CD4-positive, alpha-beta T cell treated with Interferon alpha-2 for 1 hour (primary cell): ENCODE measurements at places on chromosomes 5 and 9.

- no peak for DNase-seq
These were observed 38.1 kb downstream of the ADAMTS2 start for GRCh38 chr5:179307013-179307800.

DNA sequence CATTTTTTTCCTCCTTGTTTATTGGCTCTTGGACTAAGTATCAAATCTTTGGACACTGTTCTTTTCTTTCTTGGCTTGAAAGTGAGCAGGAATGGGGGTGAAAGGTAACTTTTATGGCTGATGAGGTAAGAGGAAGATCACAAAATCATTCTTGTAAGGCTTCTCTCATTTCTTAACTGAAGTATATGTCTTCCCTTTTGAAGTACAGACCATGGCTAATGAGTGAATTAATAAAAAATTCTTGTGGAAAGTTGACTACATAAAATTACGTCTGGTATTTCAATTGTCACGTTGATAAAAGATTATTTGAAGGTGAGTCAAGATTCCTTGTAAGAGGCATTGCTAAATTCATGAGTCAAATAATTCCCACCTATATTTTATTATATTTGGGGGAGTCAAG is 25.1 kb downstream of the VCAN start:
- DNase-seq = no peak

DNA sequence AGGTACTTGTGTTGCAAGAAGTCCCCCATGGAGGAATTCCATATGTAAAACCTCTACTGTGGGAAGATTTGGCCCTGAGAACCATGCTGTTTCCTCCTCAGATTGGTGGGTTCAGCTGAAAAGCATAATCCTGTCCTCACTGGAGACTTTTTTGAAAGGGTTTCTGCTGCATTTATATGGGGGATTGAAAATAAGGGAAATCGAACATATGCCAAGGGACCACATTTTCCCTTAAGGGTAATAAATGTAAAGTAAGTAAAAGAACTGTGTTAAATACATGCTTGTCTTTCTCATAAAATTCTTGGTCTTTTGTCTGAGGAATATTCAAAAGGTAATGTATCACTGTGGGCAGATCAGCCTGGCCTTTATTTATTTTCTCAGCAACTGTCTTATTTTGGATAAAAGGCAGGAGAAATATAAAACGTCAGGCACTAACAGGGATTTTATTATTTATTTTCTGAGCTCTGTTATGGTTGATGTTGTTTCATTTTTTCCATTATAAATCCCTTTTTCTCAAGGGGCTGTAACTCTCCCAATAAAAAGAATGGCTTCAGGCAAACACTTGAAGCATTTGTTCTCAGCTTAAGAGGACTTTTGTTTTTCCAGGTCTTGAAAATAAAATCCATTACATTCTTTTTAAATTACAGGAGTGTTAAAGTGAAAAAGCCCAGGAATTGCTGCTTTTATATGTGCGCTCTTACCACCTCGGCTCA is 131.4 kb downstream of the FGF10 start:
- no peak for DNase-seq

- DNase-seq = no peak
These were observed 256.1 kb upstream of the SMARCA2 start for GRCh38 chr9:1759009-1759408.

- peak; percentile 31 for DNase-seq
These were observed 1.0 kb downstream of the KLF4 start for GRCh38 chr9:107488375-107489143.

- peak; percentile 50 for DNase-seq
These were observed 190.1 kb downstream of the GNA14 start for GRCh38 chr9:77457916-77458592.

GRCh38 chr5:95641741-95642220 is 4.8 kb upstream of the RFESD start:
- no peak for DNase-seq

DNA sequence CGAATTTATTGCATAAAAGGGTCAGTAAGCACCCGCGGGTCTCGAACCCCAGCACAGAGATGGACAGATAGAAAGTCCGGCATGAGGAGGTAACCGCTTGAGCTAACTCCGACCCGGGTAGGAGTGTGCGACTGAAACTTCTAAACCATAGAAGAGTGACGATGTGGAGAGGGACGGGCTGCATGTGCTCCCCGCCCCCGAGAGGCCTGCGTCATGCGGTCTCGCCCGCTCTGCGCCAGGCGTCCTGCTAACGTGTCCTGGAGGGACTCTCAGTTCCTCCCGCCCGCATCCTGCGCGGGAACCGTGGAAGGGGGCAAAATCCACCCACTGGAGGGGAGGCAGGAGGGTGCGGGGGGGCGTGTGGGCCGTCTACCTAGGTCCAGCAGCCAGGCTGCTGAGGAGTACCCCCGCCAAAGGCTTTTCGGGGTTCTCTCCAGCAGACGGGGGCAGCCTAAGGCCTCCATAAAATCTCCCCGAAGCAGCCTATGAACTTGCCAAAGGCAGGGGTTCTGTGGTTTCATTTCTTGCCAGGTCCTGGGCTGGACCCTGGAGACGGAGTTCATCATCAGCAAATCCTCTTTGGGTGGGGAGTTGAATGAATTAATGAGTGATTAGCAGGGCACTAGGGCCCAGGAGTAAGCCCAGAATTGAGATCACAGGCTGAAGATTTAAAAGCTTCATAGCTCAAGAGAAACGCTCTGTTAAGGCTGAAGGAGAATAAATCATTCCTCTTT is 51.9 kb downstream of the TGFBI start:
- DNase-seq = peak; percentile 60

- no peak for DNase-seq
These were observed 65.4 kb downstream of the PTPDC1 start for GRCh38 chr9:94149696-94150095.

GRCh38 chr5:67315082-67315989 is 118.7 kb upstream of the CD180 start:
- DNase-seq = no peak

- no peak for DNase-seq
These were observed 228.9 kb upstream of the CD180 start for GRCh38 chr5:67425514-67425913.

DNA sequence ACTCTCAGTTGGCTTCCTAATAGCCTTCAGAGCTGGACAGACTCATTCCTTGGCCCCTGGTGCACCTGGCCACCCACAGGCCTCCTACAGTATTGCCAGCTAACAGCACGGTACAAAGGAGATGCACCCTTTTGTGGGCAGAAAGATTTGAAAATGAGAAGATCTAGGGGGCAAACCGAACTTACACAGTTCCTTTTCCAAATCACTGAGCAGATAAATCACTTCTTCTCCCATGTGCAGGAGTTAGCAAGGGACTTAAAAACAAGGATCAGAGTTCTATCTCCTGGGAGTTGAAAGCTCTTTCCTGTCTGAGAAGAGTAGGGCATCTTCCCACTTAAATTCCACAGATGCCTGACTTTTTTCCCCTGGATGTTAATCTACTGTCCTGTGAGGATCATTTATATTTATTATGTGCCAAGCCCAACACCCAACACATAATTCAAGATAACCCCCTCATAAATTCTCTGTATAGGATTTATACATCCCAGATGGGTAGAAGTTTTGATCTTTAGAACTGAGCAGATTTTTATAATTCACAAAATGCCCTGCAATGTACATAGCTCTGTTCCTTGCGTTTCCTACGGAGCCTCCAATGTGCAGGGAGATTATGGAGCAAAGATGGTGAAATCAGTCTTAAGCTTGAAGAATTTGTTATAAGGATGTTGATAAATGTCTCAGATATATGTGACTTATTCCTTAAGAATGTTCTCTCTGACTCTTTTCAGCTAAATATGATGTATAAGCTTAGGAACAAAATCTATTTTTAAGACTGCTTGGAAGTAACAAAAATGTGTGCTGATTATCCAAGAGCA is 207.2 kb upstream of the DAPK1 start:
- no peak for DNase-seq

DNA sequence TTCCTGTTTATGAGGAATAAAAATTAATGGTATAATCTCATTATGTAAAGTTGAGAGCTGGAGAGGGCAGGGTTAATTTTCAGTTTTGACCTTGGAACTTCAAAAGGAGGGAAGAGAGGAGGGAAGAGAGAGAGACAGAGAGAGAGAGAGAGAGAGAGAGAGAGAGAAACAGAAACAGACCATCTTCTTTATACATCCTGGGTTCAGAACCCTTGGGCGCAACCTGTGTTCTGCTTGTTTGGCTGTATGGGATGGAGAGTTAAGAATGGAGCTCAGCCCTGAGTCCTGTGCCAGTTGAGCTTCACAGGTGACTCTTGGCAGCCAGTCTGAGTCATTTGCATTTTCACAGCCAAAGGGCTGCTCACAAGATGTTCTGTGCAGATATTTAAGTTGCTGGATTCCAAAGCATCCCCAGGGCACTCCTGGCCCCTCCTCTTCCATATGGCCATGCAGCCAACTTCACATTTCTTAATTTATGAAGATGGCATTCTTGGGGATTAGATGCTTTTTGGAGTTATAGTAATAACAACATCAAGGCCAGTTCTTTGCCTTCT is 143.5 kb downstream of the CARTPT start:
- DNase-seq = no peak

GRCh38 chr9:78015241-78015640 is 16.4 kb downstream of the GNAQ start:
- DNase-seq = no peak

DNA sequence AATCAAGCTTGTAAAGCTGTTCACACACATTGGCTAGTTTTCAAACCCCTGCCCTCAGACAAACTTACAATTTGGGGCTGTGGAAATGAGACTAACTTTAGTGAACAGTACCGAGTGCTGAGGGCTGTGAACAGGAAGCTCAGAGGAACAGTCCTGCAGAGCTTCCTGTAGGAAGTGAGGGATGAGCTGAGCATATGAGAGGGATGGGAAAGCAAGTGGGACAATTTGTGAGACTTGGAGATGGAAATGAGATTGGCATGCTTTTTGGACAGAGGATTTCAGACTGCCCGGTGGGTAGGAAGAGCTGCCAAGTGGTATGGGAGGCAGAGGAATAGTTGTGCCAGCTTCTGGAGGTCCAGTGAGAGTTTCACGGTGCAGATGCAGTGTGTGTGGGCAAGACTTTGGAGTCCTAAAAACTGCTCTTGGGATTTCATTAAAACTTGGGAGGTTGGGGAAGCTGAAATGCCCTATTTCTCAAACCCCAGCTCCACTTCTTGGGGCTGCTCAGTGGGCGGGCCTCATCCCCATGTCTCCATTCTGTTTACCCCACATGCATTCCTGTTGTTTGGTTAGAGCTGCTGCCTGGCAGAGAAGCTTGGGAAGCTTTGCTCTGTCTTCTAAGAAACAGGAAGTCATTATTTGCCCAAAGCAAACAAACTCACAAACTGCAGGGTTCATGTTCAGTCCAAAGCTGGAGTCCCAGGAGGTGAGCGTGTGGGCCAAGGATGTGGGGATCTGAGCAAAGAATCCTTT is 267.5 kb downstream of the ZSWIM6 start:
- DNase-seq = no peak

- DNase-seq = no peak
These were observed 35.6 kb downstream of the RUFY1 start for GRCh38 chr5:179585941-179586401.

DNA sequence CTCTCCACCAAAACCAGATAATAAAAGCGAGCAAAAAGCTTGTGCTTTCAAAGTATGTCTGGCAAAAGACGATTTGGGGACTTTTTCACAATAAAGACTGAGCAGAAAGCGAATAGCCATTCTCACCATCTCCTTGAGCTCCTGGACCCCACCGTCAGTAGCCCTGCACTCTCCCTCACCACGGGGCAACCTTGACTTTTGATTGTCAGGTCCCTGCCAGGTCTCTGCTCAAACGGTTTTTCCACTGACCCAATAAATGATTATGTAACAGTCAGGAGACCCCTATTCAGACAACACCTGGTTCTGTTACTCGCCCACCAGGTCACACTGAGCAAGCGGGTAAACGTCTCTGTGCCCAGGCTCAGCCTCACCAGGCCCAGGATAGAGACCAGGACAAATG is 131.3 kb downstream of the MVB12B start:
- DNase-seq = no peak

GRCh38 chr9:70205366-70206020 is 53.3 kb upstream of the SMC5 start:
- no peak for DNase-seq

DNA sequence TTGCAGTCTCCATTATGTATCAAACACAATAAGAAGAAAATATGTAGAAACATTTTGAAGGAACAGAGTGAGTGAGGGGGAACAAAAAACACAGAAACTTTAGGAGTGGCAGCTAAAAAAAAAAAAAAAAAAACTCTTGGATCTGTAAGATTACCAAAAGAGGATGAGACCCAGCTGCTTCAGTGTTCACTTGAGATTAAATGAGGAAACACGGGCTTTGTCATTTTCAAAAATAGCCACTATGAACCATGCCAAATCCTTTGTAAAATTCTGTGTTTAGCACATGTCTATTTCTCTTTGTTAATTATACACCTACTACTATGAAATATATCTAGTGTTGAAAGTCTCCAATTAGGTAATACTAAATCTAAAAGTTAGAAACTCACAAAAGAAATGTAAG is 485.9 kb downstream of the EFNA5 start:
- no peak for DNase-seq

- DNase-seq = no peak
These were observed 588.2 kb downstream of the CDK5RAP2 start for GRCh38 chr9:119991797-119992196.

DNA sequence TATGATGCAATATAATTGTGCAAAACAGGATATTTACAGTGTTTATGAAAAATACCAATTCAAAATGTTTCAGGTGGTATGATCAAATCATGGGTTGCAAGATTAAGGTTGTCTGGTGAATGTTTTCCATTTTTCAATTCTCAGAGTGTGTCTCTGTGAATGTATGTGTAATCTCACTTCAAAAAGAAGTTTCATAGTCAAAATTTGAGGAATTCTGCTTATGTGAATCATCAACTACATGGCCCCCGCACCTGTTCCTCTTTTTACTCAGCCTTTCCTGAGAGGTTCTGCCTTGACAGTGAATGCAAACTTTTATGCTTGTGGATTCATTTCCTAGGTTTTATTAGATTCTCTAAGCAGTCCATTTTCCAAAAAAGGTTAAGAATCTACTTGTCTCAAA is 32.1 kb downstream of the KCTD16 start:
- no peak for DNase-seq

DNA sequence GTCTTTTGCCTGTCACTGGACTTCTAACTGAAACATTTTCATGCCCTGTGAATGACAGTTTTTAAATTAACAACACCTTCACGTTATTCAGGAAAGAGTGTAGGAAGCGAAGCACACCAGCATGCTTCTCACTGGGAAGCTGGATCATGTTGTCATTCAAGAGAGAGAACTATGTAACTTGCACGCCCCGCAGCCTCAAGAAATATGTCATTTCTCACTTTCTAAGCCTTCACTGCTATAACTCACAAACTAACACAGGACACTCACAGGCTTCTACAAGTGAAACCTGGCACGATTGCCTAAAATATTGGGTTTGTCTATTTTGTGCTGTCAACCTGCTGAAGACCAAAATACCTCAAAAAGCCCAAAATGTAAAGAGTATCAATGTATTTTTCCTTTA is 466.3 kb downstream of the EFNA5 start:
- DNase-seq = no peak
